Left renal pelvis (tissue), 4 donors: ENCODE measurements at places on chromosomes 6 and 20. TPM values are rescaled to one million over a fixed set of nuclear protein-coding genes. Genes with fewer than 3 reads are reported as not detected.

PLCB4 gene
- 16.1 TPM for polyA plus RNA-seq

COL10A1 gene
- 0.34 TPM for polyA plus RNA-seq

DNA sequence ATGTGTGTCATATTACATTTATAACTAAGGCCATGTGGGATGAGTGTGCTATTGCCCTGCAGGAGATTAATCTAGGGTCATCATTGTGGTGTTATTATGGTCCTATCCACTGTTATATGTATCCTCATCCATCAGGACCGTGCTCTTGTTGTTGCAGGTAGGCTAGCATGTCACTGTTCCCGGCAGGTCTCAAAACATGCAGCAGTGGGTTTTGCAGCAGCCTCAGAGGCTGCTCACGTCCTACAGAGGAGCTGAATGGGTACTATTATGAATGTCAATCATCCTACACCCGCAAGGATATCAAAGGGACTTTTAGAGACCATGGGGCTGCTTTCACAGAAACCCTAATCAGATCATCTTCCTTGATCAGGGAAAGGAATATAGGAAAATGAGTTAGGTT lies 318.2 kb downstream of the SAMD5 start:
- DNase-seq = no peak

DNA sequence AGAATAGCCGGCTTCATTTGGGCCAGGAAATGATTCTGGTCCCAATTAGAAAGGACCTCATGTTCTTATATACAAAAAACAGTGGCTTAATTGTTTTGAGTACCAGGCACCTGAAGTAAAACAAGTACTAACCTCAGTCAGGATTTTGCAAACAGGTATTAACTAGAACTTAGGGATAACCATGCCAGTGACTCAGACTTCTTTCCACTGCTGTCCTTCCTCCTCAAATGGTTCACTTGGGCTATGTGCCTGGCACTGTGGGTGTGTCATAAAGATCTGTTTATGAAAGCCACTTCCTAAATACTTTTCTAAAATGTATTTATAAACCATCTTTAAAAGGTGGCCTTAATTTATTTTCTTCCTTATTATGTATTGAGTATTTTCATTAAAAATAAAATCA lies 10.7 kb downstream of the CLDN20 start:
- no peak for DNase-seq

DNA sequence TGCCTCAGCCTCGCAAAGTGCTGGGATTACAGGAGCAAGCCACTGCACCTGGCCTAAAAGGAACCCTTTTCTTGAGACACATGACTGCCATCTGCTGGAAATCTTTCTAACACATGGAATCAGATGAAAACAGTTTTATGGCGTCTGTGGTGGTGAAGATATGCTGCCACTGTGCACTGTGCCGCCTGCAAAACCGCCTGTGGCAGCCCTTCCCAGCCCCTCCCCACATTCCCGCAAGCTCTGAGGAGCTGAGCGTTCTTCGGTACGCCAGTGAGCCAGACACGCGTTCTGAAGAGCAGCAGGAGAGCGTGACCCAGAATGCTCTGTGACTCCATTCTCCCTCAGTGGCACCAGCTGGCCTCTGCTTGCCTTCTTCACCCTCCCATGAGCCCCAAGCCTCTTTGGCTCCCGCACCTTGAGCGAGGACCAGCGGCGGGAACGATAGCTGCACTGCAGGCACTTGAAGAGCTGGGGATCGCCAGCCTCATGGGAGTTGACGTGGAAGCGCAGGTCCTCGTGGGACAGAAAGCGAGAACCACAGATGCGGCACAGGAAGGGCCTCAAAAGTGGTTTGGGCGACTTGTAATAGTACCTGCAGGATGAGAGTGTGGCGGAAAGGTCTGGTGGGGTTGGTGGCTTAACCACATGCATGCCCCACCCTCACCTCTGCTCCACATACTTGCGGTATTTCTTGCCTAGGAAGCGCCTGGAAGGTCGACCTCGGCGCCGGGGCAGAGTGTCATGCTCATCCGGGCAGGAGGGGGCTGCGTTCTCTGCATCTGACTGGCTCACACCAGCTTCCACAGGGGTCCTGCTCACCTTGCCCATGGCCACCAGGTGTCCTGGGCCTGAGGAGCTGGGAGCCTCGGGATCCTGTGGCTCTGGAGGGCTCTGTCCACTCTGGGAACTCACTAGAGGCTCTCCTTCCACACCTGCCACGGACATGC lies 8.7 kb downstream of the ZNF335 start:
- DNase-seq = no peak

GRCh38 chr20:40085513-40085912 lies 603.5 kb downstream of the MAFB start:
- DNase-seq = no peak
